ENCODE measurements at places on chromosomes 2 and 18.

- H3K4me1 ChIP-seq: peaks cover 8% of the 10 kb centered on the region
- DNase-seq: peak; percentile 23
- H3K27me3 ChIP-seq: no peaks in the 10 kb centered on the region
- H3K27ac ChIP-seq: no peak overlapping the region
- H3K36me3 ChIP-seq: no peaks in the 10 kb centered on the region
- H3K4me3 ChIP-seq: no peak overlapping the region
These were observed 61.6 kb downstream of the ST3GAL5 start for GRCh38 chr2:85826990-85827878.

DNA sequence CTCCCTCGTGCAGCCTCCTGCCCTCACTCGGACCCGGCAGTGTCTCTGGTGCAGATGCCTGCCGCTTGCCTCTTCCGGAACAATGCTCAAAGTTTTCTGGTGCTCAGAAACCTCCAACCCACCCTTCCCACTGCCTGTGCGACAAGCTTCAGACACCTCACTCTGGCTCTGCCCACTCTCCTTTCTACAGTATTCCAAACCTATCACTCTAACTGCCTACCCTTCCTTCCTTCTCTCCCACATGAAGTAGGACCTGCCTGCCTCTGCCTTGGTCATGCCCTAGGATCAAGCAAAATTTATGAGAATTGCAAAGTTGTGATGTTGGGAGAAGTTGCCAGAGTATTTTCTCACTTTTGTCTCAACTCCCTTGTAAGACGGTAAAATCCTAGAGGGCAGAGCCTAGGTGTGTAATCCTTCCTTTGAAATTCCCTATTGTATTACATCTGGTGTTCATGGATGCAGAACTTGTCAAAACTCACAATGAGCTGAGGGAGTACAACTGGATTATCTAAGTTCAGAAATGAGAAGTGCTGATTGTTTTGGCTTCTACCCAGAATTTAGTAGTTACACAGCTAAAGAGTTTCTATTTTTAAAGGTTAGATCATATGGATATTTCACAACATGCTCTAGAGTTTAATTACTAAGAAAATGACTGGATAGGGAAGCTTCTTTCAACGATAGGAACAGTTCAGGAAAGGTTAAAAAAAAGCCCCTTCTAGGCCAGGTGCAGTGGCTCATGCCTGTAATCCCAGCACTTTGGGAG, 7.2 kb downstream of the NPC1 start:
- no peaks in the 10 kb centered on the region for H3K27me3 ChIP-seq
- peaks cover 26% of the 10 kb centered on the region for H3K36me3 ChIP-seq
- H3K4me3 ChIP-seq: no peak overlapping the region
- peaks cover 75% of the 10 kb centered on the region for H3K4me1 ChIP-seq
- no peak for DNase-seq

GRCh38 chr2:110800611-110801402, 68.4 kb downstream of the ACOXL start:
- no peak overlapping the region for H3K27ac ChIP-seq
- H3K36me3 ChIP-seq: no peaks in the 10 kb centered on the region
- H3K4me1 ChIP-seq: no peaks in the 10 kb centered on the region
- DNase-seq: no peak

- no peaks in the 10 kb centered on the region for H3K4me1 ChIP-seq
- no peak for DNase-seq
- H3K27me3 ChIP-seq: no peaks in the 10 kb centered on the region
These were observed 23.8 kb downstream of the ANKAR start for GRCh38 chr2:189698020-189698887.

GRCh38 chr18:13587001-13587400, 139.4 kb downstream of the FAM210A start:
- H3K4me3 ChIP-seq: no peak overlapping the region
- H3K27me3 ChIP-seq: no peaks in the 10 kb centered on the region
- no peaks in the 10 kb centered on the region for H3K36me3 ChIP-seq
- no peak overlapping the region for H3K27ac ChIP-seq
- H3K4me1 ChIP-seq: no peaks in the 10 kb centered on the region
- DNase-seq: no peak
